ENCODE measurements at places on chromosomes 4 and X. TPM values are rescaled to one million over a fixed set of nuclear protein-coding genes. Genes with fewer than 3 reads are reported as not detected.

DNA sequence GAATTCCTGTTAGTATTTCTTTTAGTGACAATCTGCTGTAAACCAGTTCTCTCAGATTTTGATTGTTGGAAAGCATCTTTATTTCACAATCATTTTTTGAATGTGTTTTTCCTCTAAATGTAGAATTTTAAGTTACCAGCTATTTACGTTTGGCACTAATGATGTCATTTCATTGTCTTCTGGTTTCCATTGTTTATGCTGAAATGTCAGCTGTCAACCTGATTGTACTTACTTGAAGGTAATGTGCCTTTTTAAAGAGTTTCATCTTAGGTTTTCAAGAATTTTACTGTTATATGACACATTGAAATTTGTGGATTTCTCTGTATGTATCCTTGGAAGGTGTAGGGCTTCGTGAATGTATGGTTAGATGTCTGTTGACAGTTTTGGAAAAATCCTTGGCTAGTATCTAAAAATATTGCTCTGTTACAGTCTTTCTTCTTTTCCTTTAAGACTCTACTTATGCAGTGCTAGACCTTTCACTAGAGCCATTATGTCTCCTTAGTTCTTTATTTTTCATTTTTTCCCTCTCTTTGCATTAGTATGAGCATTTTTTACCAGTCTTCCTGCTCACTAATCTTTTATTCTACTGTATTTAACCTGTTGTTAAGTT, 30.4 kb downstream of the SMAD1 start:
- H3K27ac ChIP-seq, result no peak overlapping the region
- H3K36me3 ChIP-seq, result no peaks in the 10 kb centered on the region
- no peak overlapping the region for H3K4me3 ChIP-seq

GRCh38 chr4:22692736-22693135, at the start of gene GBA3:
Gene GBA3, plus strand, starts transcription at chr4:22692937.
- H3K27ac ChIP-seq, result no peak within 1 kb of the TSS
- no peaks in the 10 kb centered on the region for H3K36me3 ChIP-seq
- H3K4me1 ChIP-seq, result no peaks in the 10 kb centered on the region
- H3K27me3 ChIP-seq, result no peaks in the 10 kb centered on the region
- no peak within 1 kb of the TSS for H3K4me3 ChIP-seq
- DNase-seq, result peak; percentile 49

DNA sequence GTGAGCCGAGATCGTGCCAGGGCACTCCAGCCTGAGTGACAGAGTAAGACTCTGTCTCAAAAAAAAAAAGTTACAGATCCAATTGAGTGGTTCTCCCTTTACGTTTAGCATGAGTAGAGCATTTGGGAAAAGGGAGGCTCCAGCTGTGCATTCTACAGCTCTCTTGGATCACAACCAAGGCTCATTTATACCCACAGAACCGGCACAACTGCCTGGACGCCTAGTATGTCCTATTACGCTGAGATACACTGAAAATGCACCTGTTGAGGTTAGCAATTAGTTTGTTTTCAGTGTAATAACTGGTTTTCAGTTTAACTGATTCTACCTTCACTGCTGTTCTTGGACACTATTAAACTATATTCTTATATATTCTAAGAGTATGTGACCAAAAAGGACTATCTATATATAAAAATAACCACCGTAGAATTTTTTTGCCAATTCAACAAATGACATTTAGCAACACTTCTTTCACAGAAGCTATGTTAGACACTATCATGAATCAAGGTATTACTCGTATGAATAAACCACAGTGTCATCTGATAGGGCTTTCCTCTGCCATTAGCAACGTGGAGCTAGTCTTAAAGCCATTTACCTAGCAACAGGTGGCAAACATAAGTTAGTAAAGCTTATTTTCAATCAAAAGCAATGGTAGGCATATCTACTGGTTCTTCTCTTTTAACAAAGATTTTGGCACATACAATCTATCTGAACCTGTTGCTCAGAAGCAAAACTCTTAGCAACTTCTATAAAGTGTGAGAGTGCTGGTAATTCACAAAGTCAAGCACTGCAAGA, 3.6 kb downstream of the OTUD4 start:
- H3K4me1 ChIP-seq, result peaks cover 9% of the 10 kb centered on the region
- H3K36me3 ChIP-seq, result no peaks in the 10 kb centered on the region
- no peak for DNase-seq
- H3K4me3 ChIP-seq, result no peak overlapping the region
- no peak overlapping the region for H3K27ac ChIP-seq

GRCh38 chrX:30568136-30568535, 9.4 kb downstream of the TASL start:
- no peaks in the 10 kb centered on the region for H3K4me1 ChIP-seq
- no peak overlapping the region for H3K4me3 ChIP-seq
- no peaks in the 10 kb centered on the region for H3K27me3 ChIP-seq
- no peak for DNase-seq
- H3K27ac ChIP-seq, result no peak overlapping the region
- H3K36me3 ChIP-seq, result no peaks in the 10 kb centered on the region

GRCh38 chrX:9635368-9635767, 130.3 kb downstream of the GPR143 start:
- H3K27me3 ChIP-seq, result no peaks in the 10 kb centered on the region
- no peak for DNase-seq

- no peaks in the 10 kb centered on the region for H3K27me3 ChIP-seq
- no peak for DNase-seq
- H3K4me1 ChIP-seq, result no peaks in the 10 kb centered on the region
- no peak overlapping the region for H3K27ac ChIP-seq
- H3K4me3 ChIP-seq, result no peak overlapping the region
These were observed 123.7 kb downstream of the ANAPC4 start for GRCh38 chr4:25500626-25501316.

- H3K4me3 ChIP-seq, result no peak overlapping the region
- no peaks in the 10 kb centered on the region for H3K36me3 ChIP-seq
- no peaks in the 10 kb centered on the region for H3K4me1 ChIP-seq
- H3K27me3 ChIP-seq, result no peaks in the 10 kb centered on the region
- H3K27ac ChIP-seq, result no peak overlapping the region
- DNase-seq, result no peak
These were observed 378.3 kb downstream of the GBA3 start for GRCh38 chr4:23070848-23071570.

GRCh38 chr4:151039733-151040132, 24.6 kb upstream of the LRBA start:
- DNase-seq, result no peak
- H3K4me1 ChIP-seq, result 0 out of 2 replicates have a peak, but pooled peaks cover 3% of the 10 kb centered on the region
- no peaks in the 10 kb centered on the region for H3K27me3 ChIP-seq
- H3K4me3 ChIP-seq, result no peak overlapping the region
- H3K27ac ChIP-seq, result no peak overlapping the region

DNA sequence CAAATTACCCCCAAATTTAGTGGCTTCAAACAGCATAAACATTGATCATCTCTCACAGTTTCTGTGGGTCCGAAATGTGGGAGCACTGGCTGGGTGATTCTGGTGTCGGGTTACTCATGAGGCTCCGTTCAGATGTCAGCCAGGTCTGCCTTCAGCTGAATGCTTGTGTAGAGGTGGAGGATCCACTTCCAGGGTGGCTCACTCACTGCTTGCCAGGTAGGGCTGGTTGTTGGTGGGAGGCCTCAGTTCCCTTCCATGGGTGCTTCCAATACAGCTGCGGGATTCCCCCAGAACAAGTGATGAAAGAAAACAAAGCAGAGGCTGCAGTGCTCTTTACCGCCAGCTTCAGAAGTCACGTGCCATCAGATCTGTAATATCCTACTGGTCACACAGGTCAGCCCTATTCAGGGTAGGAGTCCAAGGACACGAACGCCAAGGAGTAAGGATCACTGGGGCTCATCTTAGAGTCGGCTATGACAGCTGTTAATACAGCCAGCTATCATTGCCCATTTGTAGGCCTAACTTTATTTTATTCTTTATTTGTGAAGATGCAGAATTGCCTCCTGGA, 1.1 kb upstream of the SMIM43 start:
- H3K27me3 ChIP-seq, result no peaks in the 10 kb centered on the region
- H3K36me3 ChIP-seq, result no peaks in the 10 kb centered on the region
- H3K27ac ChIP-seq, result no peak overlapping the region
- DNase-seq, result no peak
- no peak overlapping the region for H3K4me3 ChIP-seq
- H3K4me1 ChIP-seq, result no peaks in the 10 kb centered on the region

DNA sequence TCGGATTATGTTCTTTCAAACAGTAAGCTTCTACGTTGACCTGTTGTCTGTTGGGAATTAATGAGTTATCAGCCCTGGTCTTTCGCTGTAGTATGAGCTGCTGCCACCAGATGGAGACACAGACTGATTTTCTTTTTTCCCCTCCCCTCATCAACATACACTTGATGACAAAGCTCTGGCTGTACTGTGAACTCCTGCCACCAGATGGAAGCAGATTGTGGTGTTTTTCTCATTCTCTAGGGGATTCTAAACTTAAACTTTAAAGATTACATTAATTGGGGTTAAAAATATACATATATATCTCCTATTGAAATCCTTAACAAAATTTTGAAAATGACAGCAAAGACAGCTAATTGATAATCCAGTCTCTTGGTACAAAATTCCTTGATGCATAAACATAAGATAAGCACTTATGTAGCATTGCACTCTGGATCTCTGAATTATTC, 44.8 kb downstream of the SMS start:
- no peaks in the 10 kb centered on the region for H3K27me3 ChIP-seq
- H3K36me3 ChIP-seq, result no peaks in the 10 kb centered on the region
- no peak overlapping the region for H3K27ac ChIP-seq
- no peak overlapping the region for H3K4me3 ChIP-seq

GRCh38 chr4:138875891-138876608, 139.5 kb upstream of the NOCT start:
- H3K4me3 ChIP-seq, result no peak overlapping the region
- H3K27ac ChIP-seq, result peak overlapping the region; percentile 77
- DNase-seq, result peak; percentile 41
- H3K36me3 ChIP-seq, result no peaks in the 10 kb centered on the region

DNA sequence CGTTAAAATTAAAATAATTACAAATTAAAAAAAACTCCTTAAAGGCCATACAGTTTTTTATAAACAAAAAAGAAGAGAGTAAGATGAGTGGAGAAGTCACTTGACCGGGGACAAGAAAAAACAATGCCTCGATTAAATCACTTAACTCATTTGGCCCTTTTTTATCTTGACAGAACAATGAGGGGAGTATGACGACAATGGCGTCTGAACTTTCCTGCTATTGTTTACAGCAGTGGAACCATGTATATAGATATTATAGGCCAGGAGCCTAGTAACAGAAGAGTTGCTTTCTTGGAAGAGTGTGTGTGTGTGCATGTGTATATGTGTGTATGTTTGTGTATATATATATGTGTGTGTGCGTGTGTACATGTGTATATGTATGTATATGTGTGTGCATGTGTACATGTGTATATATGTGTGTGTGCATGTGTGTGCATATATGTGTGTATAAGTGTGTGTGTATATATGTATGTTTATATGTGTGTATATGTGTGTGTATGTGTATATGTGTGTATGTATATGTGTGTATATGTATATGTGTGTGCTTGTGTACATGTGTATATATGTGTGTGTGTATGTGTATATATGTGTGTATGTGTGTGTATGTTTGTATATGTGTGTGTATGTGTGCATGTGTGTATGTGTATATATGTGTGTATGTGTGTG, 153.4 kb upstream of the FAT1 start:
- no peaks in the 10 kb centered on the region for H3K36me3 ChIP-seq
- no peak for DNase-seq
- H3K27ac ChIP-seq, result no peak overlapping the region
- H3K4me3 ChIP-seq, result no peak overlapping the region
- H3K4me1 ChIP-seq, result no peaks in the 10 kb centered on the region

- DNase-seq, result no peak
- H3K27ac ChIP-seq, result no peak overlapping the region
- H3K27me3 ChIP-seq, result no peaks in the 10 kb centered on the region
- no peaks in the 10 kb centered on the region for H3K36me3 ChIP-seq
- H3K4me3 ChIP-seq, result no peak overlapping the region
These were observed 178.5 kb downstream of the NHS start for GRCh38 chrX:17553469-17553868.

GRCh38 chr4:69518538-69519198, 23.0 kb upstream of the UGT2B4 start:
- no peaks in the 10 kb centered on the region for H3K27me3 ChIP-seq
- no peak for DNase-seq
- H3K36me3 ChIP-seq, result no peaks in the 10 kb centered on the region

- H3K27ac ChIP-seq, result no peak overlapping the region
- no peaks in the 10 kb centered on the region for H3K36me3 ChIP-seq
- no peak overlapping the region for H3K4me3 ChIP-seq
- H3K4me1 ChIP-seq, result peaks cover 11% of the 10 kb centered on the region
- no peak for DNase-seq
These were observed 103.7 kb upstream of the SCML1 start for GRCh38 chrX:17633546-17633945.

DNA sequence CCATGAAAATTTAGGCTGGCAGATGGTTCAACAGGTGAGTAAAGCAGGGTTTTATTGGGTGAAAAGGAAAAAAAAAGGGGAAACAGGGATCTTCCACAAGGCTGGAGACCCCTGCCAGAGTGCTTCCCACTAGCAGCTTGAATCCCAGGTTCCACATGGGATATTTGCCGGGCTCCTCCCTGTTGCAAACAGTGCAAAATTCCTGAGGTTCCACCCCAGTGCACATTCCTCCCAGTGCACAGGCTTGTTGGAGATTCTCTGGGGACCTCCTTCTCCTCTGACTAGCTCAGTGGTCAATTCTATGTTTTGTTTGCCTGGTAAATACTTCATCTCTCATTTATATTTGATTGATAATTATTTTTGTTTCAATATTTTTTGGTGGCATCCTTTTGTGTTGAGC, 66.4 kb upstream of the UGT2B15 start:
- H3K27ac ChIP-seq, result peak overlapping the region; percentile 90
- no peaks in the 10 kb centered on the region for H3K27me3 ChIP-seq

DNA sequence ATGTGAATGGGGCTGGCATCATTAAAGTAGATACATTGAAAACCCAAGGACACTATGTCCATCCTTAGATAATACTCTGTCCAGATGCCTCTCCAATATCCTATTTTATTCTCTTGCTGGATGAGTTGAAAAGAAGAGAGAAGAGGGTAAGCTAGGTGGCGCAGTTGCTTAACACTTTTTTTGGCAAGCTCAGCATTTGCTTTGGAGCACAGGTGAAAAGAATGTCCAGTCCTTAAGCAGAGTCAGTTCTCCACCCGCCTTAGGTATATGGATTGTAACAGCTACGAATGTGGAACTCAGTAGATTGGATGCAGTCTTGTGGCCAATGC, 208.4 kb downstream of the NWD2 start:
- H3K27ac ChIP-seq, result peak overlapping the region; percentile 24
- no peaks in the 10 kb centered on the region for H3K27me3 ChIP-seq
- peaks cover 19% of the 10 kb centered on the region for H3K4me1 ChIP-seq
- H3K36me3 ChIP-seq, result no peaks in the 10 kb centered on the region
- peak; percentile 80 for DNase-seq

- DNase-seq, result no peak
- peaks cover 3% of the 10 kb centered on the region for H3K36me3 ChIP-seq
- H3K4me1 ChIP-seq, result no peaks in the 10 kb centered on the region
- H3K27me3 ChIP-seq, result no peaks in the 10 kb centered on the region
- H3K27ac ChIP-seq, result no peak overlapping the region
These were observed 58.1 kb downstream of the TNIP2 start for GRCh38 chr4:2697995-2698414.

PPP2R2C gene
- total RNA-seq, result not detected

PRPS1 gene
- total RNA-seq, result 30.0 TPM

UNC5C gene
- total RNA-seq, result not detected

SUPT20HL2 gene
- total RNA-seq, result not detected

LEF1 gene
- 19.3 TPM for total RNA-seq

TBC1D9 gene
- 13.6 TPM for total RNA-seq

AVPR2 gene
- total RNA-seq, result not detected

CC2D2A gene
- 12.3 TPM for total RNA-seq

TMEM165 gene
- total RNA-seq, result 90.4 TPM

DKC1 gene
- 107 TPM for total RNA-seq

FGF5 gene
- not detected for total RNA-seq

INTU gene
- 3.0 TPM for total RNA-seq

PASD1 gene
- not detected for total RNA-seq

SPIN4 gene
- total RNA-seq, result 13.6 TPM
